Inflammatory macrophage treated with lipopolysaccharide for 4 hours (primary cell): ENCODE measurements at places on chromosomes 4 and X.

- DNase-seq = no peak
Observed at GRCh38 chr4:48028696-48029095, 12.1 kb downstream of the NIPAL1 start.

DNA sequence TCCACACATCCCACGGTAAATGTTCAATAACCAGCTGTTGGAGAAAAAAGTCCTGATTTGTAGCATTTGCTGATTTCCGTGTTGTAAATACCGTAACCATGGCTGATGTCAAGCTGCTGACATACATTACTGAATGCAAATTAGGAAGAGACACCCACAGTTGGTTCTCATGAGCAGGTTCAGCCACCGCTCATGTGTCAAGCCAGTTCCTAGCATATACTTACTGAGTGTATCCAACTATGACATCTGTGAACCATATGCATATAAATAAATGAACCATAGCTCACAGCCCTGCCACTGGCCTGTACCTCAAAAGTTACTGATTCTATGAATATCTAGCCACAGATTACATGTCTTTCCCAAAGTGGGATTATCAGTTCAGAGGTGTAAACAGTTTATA lies 29.5 kb downstream of the FHDC1 start:
- no peak for DNase-seq

GRCh38 chr4:6674500-6675149 lies 19.1 kb upstream of the S100P start:
- DNase-seq = no peak

GRCh38 chrX:77768787-77769186 lies 17.2 kb downstream of the ATRX start:
- DNase-seq = no peak

- no peak for DNase-seq
Observed at GRCh38 chrX:140723121-140723715, 13.7 kb downstream of the LINC00632 start.
